IMR-90 (cell line): ENCODE measurements at places on chromosomes 3 and 15. TPM values are rescaled to one million over a fixed set of nuclear protein-coding genes. Genes with fewer than 3 reads are reported as not detected.

GRCh38 chr15:51770902-51771301 is 19.5 kb downstream of the TMOD2 start:
- no peak for DNase-seq

DNA sequence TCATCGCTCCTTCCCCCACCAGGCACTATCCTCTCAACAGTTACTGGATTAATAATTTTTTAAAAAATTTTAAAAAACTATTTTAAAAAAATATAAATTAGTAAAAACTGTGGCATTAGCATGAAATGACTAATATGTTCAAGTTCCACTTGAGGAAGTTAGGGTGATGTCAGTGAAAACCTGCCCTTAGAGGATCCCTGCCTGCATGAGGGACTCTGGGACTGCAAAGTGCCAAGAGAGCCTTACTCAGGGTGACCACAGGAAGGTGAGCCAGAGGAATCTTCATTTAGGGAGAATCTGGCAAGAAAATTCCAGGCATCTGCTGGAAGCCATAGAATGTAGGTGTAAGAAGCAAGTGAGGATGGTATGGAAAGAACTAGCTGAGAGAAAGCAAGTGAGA is 157.7 kb upstream of the BCL6 start:
- DNase-seq = peak; percentile 13

DNA sequence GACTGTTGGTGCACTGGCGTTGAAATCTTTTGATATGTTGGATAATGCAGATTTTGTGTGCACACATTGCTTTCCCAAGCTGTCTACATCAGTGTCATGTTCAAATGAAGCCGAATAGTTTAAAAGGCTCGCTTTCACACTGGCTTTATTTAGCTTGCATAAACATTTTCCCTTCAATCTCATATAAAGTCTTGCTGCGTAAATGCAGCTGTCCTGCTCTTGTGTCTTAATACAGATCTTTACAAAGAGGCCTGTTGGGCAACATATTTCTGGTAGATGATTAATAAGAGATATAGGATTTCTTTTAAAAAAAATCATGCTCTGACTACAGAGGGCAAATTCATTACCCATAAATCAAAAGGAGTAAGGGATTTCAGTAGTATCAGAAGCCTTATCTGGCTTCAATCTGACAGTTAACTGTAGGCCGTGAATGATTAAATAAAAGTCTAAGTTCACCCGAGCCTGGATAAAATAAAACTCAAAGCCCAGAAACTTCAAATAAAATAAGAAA is 937.2 kb downstream of the FHIT start:
- no peak for DNase-seq

DNA sequence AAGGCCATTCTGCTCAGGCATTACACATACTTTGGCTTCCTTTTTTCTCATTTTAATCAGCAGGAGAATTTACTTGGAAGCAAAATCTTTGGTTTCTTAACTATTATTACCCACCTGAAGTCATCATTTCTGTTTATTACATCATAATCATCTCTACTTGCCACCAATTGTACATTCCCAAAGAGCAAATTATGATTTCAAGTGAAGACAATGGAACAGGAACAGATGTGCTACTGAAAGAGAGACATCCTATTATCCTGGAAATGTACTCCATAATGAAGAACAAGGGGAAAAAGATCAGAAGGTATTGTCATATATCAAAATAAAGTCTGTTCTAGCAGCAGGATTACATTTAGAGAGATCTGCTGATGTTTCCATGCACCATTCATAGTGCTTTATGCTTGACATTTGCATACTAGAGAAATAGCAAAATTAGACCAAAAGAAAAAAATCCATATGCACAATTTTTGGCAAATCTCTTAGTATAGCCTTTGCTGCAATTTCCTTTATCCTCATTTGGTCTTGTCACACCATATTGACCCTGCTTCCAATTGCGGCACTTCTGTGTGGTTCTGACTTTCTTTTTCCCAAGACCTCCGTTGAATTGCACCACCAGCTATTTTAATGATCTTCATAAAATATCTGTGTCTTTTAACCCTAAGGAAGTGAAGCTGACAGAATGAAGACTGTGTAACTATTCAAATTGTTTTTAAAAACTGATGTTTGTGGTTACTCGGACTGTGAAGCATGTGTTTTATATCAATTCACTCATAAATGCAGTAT is 683.8 kb downstream of the ZNF385D start:
- no peak for DNase-seq

Gene PLSCR2
- not detected in 2 replicates for total RNA-seq
